ENCODE measurements at places on chromosomes 7 and 10. TPM values are rescaled to one million over a fixed set of nuclear protein-coding genes. Genes with fewer than 3 reads are reported as not detected.
A peak's percentile ranks its signal among the peaks of the same experiment; 100 is the strongest.

- DNase-seq: peak; percentile 56
Observed at GRCh38 chr10:53135213-53135896, 362.8 kb upstream of the MBL2 start.

- no peak for DNase-seq
Observed at GRCh38 chr7:50456371-50457123, 6.4 kb upstream of the FIGNL1 start.

- DNase-seq: no peak
Observed at GRCh38 chr10:14775656-14776055, 959 bp upstream of the FAM107B start.

DNA sequence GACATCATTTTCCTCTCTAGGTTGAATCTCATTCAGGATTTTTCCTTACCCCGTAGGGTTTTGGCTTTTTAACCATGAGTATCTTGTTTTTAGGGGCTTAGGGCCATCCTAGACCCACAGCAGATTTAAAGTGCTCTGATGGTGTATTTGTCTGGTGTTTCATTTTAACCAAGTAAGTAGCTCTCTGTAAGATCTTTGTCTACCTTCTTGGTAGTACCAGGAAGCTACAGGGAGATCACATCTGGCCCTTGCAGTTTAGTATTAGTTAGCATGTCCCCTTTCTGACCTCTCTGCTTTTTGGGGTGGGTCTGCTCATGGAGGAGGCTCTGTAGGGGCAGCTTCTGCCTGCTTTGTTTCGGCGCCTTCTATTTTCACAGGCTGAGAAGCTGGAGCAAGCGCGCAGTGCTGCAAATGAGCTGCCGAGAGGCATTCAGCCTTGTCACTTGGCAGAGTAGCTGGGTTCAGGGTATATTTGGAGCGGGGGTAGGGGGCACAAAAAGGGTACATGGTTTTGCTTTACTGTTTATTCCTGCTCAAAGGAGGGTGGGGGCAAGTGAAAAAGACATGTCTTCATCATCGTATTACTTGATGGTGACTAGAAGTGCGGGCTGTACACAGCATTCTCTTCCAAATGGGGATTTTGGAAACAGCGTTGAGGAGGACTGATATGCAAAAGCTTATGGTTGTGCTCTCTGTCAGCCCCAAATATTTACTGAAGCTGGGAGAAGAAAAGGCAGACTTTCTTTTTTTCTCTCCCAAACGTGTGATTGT is 146.3 kb downstream of the CELF2 start:
- DNase-seq: no peak

DNA sequence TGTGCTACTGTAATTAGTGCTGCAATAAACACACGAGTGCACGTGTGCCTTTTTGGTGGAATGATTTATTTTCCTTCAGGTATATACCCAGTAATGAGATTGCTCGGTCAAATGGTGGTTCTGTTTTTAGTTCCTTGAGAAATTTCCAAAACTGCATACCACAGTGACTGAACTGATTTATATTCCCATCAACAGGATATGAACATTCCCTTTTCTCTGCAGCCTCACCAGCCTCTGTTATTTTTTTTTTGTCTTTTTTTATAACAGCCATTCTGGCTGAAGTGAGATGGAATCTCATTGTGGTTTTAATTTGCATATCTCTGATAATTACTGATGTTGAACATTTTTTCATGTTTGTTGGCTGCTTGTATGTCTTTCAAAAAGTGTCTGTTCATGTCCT is 922.9 kb upstream of the LRRN3 start:
- no peak for DNase-seq

- no peak for DNase-seq
Observed at GRCh38 chr7:6621195-6622133, 6.1 kb downstream of the ZNF853 start.

- DNase-seq: no peak
Observed at GRCh38 chr7:4077980-4078379, 604.1 kb upstream of the FOXK1 start.

NUTM2E gene
- total RNA-seq: not detected

PRPS1L1 gene
- total RNA-seq: not detected

CTAGE6 gene
- not detected for total RNA-seq

PNLIPRP2 gene
- total RNA-seq: not detected

Measured in Caki2 (cell line).